Tibial nerve (tissue), 4 donors: ENCODE measurements at places on chromosomes 12 and 14. TPM values are rescaled to one million over a fixed set of nuclear protein-coding genes. Genes with fewer than 3 reads are reported as not detected.

DNA sequence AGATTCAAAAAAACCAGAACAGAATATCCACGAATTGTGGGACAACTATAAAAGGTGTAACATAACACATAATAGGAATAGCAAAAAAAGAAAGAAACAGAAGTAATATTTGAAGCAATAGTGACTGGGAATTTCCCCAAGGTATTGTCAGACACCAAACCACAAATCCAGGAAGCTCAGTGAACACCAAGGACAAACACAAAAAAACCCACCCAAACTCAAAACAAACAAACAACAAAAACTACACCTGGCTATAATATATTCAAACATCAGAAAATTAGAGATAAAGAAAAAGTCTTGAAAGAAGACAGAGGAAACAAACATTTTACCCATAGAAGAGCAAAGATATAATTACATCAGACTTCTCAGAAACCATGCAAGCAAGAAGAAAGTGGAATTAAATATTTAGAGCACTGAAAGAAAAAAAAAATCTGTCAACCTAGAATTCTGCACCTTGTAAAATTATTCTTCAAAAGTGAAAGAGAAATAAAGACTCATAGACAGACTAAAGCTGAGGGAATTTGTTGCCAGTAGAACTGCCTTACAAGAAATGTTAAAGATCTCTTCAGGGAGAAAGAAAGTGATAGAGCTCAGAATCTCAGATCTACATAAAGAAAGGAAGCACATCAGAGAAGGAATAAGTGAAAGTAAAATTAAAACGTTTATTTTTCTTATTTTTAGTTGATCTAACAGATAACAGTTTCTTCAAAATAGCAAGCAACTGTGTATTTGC lies 12.1 kb upstream of the HMGA2 start:
- H3K27me3 ChIP-seq = peaks cover 9% of the 10 kb centered on the region
- no peak overlapping the region for H3K27ac ChIP-seq
- no peaks in the 10 kb centered on the region for H3K36me3 ChIP-seq
- no peak overlapping the region for H3K4me3 ChIP-seq

The NEUROD4 gene
- not detected for total RNA-seq

The TMED8 gene
- 12.7 TPM for total RNA-seq

The VRTN gene
- total RNA-seq = not detected
